ENCODE measurements at places on chromosomes 2 and 18. TPM values are rescaled to one million over a fixed set of nuclear protein-coding genes. Genes with fewer than 3 reads are reported as not detected.
A peak's percentile ranks its signal among the peaks of the same experiment; 100 is the strongest.

ZBTB7C gene
- 5.6 TPM for total RNA-seq

- DNase-seq = no peak
Observed at GRCh38 chr2:179186126-179186525, 78.5 kb downstream of the SESTD1 start.

DNA sequence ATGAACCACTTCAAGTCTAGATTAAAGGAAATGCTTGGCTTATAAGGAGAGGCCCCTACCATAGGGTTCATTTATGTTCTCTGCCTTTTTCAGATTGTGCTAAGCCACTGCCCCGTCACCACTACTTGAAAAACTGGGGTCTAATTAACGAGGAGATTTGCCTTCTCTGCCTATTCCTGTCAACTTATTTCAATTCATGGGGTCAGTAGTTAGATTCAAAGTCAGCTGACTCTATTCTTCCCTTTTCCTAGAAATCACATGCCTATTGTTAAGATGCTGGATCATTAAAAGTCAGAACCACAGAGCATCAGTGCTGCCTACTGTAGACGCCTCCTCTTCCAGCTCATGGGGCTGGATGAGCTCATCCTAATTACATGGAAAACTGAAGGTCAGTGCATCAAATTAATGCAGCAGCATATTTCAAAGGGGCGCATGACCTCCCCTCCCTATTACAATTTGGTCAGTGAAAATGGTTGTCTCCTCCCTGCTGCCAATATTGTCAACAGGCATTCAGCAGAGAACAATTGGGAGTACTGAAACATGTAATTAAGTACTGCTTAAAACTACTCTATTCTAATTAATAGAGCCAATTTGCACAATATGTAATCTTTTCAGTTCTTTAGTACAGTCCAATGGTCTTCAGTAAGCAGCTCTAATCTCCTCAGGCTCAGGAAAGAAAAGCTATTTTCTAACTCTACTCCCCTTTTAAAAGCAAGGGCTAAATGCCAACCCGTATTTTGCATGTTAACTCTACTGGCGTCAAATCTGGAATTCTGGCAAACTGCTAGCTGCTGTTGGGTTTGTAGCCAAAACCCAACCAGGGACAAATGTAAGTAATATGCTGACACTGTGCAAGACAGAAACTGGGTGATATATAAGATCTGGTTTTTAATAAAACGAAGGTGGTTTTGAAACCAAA lies 117.4 kb upstream of the ITGB6 start:
- DNase-seq = no peak

DNA sequence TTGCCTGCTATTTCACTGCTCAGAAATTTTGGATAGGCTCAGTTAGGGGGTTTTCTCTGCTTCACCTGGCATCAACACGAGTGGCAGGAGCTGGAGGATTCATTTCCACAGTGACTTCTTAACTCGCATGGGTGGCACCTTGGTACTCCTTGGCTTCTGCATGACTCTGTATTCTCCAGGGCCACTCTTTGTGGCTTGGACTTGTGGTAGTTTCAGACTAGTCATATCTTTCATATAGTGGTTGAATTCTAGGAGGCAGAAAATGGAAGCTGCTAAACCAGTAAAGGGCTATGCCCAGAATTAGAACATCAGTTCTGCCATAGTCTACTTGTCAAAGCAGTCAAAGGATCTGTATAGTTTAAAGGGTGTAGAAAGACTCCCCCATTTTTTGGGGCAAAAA lies 6.8 kb downstream of the MAIP1 start:
- no peak for DNase-seq

DNA sequence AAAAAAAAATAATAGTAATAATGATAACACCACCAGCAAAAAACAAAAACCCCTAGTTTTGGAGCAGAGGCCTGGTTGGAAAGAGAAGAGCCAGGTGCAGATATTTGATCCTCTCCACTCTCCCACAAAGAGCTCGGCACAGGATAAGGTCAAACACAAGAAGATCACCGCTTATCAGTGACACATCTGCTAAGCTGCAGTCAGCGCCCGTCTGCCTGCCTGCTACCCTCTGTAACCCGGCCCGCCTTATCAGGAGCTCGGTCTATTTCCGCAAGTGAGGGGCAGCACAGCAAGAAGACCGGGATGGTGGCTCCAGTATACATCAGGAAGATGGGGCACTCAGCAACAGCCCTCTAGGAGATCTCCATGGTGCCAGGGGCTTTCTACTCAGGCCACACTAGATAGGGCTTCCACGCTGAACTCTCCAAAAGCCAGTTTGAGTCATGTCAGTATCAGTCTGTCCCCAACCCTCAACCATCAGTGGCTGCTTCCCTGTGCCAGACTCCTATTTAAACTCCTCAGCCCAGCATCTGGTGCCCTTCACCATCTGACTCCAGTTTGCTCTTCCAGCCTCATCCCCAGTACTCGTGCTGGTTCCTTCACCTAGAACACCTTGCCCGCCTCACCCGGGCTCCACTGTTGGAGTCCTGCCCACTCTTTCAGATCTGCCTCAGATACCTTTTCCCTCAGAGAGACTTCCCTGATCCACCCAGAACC lies 67.3 kb upstream of the PPP1CB start:
- DNase-seq = no peak

DNA sequence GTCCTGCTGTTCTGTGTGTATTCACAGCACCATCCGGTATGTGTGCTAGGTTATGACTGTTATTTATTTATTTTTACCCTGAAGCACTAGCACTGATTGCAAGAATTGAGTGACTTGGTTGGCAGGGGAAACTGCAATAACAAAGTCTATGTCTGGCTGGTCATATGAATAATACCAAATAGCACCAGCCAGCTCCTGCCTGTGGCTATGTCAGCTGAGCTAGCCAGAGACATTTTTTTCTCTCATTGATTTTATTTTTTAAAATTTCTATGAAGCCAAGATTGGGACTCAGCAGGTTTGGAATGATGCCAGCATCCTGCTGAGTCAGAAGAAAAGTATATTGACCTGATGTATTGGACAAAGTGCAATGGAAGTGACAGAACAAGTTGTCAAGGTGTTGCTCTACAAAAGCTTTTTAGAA lies 188.5 kb upstream of the CDH2 start:
- DNase-seq = no peak

- DNase-seq = no peak
Observed at GRCh38 chr18:31401156-31402025, 24.8 kb downstream of the DSG4 start.

DNA sequence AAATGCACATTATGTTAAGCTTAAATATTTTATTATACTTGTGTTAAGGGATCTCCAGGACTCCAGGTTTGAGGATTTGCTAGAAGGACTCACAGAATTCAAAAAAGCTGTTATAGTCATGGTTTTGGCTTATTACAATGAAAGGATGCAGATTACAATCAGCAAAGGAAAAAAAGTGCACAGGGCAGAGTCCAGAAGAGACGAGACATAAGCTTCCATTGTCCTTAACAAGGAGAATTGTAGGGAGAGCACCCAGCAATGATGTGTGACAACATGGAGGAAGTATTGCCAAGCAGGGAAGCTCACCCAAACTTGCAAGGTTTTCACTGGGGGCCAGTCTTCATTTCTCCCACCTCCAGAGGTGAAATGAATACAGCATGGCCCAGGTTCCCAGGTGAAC lies 12.8 kb upstream of the MYO5B start:
- no peak for DNase-seq

DNA sequence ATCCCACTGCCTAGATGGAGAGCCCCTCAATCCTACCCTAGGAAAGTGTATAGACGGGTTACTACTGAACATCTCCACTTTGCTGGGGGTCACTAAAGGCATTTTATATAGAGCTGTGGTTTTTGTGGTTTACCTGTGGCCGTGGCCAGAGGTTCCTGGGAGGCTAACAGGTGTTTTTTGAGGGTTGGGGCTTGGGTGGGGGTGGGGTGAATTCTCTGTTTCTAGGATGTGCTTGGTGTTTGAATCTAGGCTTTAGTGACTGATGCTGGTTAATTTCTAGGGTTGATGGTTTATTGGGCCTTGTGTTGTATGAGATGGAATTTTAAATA lies 7.7 kb downstream of the HOXD8 start:
- no peak for DNase-seq

BMP10 gene
- 0.27 TPM for total RNA-seq

RAB6C gene
- not detected for total RNA-seq

DNA sequence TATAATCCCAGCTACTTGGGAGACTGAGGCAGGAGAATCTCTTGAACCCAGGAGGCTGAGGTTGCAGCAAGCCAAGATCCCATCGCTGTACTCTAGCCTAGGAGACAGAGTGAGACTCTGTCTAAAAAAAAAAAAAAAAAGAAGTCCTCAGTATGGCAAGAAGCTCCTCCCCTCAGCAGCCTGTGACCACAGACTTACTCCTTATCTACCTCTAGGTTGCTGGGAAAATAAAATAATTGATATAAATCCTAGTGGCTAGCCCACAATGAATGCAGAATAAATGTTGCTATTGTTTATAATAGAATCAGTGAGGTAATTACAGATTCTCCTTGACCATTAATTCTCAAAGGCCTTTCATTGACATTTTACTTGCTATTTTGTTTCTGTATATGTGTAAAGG lies 70.6 kb downstream of the IRS1 start:
- DNase-seq = no peak

CYP26B1 gene
- total RNA-seq = 8.5 TPM

- DNase-seq = no peak
Observed at GRCh38 chr2:135679125-135679524, 62.5 kb upstream of the UBXN4 start.

GRCh38 chr2:152490686-152491455 lies 155.9 kb downstream of the FMNL2 start:
- peak; percentile 53 for DNase-seq

DNA sequence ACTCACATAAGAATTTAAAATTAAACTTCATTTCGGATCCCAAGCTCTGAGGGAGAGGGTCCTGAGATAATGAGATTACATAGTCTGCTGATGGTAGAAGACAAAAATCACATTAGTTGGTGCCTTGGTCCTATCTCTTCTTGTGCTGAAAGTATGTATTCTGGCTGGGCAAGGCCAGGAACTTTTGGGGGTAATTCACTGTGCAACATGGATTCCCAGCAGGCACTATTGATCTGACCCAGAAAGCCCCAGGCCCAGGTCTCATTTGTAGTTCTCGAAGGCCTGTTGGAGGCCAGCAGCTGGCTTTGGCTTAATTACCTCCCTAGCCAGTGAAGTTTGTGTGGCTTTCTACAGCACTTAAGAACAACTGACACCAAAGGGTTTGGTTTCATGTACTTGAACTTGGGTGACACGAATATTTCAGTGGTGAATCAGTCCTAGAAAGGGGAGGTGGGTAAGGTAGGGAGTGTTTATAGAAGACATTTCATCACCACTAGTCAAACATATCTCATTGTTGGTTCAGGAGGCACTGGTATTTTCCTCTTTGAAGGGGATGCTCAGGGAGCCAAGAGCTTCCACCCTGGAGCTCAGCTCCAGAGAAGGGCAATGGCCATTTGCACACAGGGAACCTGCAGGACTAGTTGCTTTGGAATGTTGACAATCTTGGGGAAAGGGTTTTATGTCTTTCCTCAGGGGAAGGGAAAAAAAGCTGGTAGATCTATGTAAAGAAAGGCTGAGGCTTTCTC lies 217.8 kb downstream of the OSR1 start:
- no peak for DNase-seq

DNA sequence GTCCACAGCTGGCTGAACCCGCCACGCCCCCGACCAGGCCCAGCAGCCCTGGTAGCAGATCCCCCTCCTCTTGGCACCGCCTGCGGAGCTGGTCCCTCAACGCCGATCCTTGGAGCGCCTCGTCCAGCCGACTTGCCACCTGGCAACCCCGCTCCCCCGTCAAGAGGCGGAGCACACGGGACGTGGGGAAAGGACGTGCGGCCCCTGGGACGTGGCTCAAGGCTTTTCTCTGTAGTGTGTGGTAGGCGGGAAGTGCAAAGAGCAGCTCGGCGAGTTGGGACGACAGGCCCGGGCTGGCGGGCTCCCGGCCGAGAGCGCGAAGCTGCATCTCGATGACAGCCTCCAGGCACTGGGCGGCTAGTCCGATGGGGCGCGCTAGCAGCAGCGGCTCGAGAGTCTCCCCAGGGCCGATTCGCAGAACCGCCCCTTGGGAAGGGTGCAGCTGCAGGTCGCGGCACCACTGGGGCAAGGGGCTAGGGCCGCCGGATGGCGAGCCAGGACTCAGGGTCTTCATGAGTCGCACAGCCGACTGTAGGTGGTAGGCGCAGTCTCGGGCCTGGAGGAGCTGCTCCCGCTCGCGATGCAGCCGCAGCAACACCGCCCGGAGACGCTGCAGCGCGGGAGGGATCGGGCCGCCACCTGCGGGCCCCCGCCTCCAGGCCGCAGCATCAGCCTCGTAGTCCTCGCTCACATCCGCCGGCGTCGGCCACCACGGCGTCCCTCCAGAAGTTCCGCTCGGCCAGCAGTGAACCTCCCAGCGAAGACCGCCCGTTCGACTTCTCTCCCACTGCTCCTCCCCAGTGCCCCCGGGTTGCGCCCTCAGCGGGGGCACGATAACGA lies 617 bp downstream of the CCDC142 start:
- peak; percentile 74 for DNase-seq

- no peak for DNase-seq
Observed at GRCh38 chr2:121992700-121993099, 237.2 kb downstream of the TSN start.

GRCh38 chr2:25041307-25041927 lies 459 bp upstream of the EFR3B start:
- DNase-seq = peak; percentile 61

DNA sequence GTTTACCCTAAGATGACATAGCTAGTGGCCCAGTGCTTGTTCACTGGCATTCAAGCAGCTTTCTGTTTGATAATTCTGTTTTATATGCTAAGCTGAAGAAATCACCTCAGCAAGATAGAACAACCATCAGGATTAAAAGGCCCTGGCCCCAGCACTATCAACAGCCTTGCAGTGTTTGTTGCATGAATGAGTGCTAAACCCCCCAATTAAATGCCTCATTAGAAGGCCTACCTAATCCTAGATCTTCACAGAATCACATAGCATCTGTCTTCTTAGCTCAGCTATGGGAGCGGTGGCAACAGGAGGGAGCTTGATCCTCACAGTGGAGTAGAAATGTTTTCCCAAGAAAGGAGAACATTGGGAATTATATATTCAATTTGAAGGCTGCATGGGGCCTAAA lies 194.1 kb upstream of the HNMT start:
- DNase-seq = no peak

DNA sequence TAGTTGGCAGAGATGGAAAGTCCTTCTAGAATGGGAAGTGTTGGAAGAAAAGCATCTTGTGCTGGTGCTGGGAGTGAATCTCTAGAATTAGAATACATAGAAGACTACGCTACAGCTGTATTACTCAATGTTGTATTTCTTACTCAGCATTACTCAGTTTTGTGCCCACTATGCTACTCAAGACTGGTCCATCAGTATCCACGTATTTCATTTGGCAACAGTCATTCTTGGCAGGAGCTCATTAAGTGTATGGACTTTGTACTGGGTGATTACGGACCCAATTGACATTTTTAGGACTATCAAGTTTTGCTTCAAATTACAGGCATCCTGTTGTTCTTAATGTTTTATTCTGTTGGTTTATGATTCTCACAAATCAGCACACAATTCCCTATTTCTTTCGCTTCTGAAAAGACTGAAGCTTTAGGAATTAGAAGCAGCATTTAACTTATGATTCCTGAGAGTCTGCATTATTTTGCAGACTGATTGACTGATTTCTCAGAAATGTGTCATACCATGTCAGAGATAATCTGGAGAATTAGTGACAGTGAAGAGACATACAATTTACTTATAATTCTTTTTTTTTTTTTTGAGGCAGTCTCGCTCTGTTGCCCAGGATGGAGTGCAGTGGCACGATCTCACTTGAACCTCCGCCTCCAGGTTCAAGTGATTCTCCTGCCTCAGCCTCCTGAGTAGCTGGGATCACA lies 136.9 kb downstream of the MYO3B start:
- no peak for DNase-seq

- no peak for DNase-seq
Observed at GRCh38 chr2:136131484-136131960, 13.6 kb upstream of the CXCR4 start.
